ENCODE measurements at places on chromosomes 6 and 20.

DNA sequence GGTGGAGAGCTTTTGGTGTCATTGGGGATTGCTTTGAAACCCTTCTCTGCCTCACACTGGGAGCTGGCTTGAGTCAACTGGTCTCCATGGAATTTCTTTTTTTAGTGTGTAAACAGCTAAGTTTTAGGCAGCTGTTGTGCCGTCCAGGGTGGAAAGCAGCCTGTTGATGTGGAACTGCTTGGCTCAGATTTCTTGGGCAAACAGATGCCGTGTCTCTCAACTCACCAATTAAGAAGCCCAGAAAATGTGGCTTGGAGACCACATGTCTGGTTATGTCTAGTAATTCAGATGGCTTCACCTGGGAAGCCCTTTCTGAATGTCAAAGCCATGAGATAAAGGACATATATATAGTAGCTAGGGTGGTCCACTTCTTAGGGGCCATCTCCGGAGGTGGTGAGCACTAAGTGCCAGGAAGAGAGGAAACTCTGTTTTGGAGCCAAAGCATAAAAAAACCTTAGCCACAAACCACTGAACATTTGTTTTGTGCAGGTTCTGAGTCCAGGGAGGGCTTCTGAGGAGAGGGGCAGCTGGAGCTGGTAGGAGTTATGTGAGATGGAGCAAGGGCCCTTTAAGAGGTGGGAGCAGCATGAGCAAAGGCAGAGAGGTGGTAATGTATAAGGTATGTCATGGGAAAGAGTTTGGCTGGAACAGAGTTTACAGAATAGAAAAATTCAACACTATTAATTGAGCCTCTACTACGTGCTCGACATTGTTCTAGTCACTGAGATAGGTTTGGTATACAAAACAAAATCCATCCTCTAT is 31.2 kb downstream of the SRSF3 start:
- no peak for DNase-seq

GRCh38 chr6:13261464-13261994 is 66.8 kb downstream of the TBC1D7 start:
- DNase-seq: no peak

DNA sequence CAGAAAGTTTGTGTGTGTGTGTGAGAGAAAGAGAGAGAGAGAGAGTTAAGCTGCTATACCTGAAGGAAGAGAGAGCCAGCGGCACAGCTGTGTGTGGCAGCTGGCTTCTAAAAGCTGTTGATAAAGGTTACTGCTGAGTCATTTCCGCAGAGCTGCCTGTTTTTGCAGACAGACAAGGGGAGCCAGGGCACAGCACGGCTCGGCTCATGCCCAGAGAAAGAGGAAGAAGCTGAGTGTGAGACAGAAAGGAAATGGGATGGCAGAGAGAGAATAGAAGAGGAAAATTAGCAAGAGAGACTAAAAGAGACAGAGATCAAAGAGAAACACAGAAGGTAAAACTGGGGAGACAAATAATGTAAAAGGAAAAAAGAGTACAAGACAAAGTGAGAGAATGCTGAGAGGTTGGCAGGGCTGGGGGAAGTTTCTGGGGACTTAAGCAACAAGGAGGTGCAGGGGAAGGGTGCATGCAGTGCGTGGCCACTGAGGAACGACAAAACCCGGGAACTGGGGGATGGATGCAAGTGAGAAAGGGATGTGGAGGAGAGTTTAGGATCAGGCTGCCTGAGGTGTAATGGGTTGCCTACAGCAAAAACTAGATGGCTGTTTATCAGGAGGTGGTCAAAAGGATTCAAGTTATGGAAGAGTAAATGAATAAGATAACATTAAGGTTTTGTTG is 22.7 kb downstream of the HLA-A start:
- peak; percentile 45 for DNase-seq

DNA sequence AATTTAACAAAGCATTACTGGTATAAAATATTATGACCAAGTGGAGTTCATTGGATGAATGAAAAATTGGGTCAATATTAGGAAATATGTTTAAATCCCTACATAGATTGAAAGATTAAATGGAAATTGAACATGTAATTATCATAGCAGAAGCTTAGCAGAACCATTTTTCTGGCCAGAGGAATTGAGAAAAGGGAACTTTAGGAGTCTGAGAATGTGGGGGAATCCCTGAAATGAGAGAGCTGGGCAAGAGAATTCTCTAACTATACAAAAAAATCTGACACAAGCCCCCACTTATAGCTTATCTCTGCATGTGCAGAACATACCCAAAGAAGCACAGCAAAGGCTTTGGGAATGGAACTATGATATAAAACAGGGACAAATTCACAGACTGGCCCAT is 67.4 kb upstream of the ARHGAP18 start:
- DNase-seq: no peak

- no peak for DNase-seq
Observed at GRCh38 chr6:33707771-33708170, 3.7 kb downstream of the UQCC2 start.

GRCh38 chr6:10659699-10660348 is 34.6 kb downstream of the C6orf52 start:
- no peak for DNase-seq

DNA sequence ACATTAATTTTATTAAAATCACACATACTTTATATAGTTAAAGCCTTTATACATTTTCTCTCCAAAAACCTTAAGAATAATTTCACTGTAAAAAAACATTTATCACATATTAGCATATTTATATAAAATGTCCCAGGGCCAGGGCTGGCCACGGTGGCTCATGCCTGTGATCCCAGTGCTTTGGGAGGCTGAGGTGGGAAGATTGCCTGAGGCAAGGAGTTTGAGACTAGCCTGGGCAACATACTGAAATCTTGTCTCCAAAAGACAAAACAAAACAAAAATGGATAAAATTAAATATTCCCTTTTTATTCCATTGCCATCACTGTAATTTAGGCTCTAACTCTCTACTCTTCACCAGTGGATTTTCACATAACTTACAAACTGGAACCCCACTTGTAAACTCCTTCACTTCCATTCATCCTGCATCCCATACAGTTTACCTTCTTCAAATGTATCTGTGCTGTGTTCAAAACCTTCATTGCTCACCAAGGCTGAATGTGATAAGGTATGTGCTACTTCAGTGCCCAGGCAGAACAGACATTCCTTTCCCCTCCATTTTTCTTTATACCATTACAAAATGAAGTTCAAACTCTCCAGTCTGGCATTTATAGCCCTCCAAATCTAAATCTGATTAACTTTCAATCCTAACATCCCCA is 42.9 kb upstream of the PIM1 start:
- no peak for DNase-seq

DNA sequence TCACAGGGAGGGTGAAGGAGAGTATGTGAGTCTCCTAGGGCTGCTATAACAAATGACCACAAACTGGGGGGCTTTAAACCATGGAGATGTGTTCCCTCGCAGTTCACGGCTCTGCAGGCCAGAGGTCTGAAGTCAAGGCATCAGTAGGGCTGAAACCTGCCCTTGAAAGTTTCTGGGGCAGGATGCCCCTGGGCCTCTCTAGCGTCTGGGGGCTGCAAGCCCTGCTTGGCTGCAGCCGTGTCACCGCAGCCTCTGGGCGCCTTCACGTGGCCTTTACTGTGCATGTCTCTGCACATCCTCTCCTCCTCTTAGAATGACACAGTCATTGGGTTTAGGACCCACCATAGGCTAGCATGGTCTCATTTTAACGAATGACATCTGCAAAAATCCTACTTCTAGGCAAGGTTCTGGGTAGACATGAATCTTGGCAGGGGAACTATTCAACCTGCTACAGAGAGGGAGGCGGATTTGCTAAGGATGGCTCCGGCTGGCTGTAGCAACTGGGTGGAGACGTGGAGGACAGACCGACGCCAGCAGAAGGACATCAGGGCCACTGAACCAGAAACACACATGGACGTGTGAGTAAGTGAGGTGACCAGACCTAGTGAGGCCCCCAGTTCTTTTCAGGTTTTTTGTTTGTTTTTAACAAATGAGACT is 58.6 kb downstream of the PHACTR3 start:
- no peak for DNase-seq

DNA sequence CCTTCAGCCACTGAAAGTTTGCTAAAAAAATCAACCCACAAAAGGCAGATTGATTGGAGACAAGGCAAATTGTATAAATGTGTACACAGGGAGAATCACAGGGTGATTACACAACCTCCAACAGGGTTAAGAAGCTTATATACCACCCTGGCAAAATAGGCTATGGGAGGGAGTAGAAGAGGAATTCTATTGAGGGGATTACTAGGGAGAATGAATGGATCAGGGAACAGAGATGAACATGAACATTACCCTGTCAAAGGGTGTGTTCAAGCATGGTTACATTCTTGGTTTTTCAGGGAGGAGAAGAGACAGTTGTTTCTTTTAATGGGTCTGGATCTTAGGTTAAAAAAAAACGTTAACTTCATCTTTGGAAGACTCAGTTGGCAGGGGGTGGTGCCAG is 5.1 kb upstream of the MRS2 start:
- DNase-seq: no peak

DNA sequence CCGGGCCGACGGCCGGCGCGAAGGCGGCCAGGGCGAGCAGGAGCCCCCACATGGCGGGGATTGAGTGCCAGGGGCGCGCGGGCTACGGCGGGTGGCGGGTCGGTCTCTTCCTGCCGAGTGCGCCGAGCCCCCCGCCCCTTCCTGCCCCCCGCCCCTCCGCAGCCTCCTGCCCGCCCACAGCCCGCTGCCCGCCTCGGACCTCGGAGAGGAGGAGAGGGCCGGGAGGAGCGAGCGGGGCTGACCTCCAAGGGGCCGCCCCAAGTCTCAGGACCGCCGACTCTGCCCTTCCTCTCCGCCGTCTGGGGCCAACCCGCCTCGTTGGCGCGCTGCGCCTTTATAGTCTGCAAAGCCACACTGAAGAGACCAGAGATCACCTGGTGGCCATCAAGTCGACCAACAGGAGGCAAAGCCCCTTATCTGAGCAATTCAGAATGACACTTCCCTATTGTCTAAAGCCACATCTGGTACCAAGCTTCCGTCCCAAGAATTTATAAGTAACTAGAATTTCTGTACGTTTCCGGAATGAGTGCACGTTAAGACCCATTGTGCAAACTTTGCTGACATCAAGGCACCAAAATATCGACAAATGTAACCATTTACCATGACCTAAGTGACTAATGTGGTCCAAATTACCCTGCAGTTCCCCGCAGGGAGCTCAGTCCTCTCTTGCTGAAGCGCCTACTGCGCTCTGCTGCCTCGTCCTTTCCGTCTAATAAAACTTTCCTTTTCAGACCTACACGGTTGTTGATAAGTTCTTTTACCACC is at the start of gene CPXM1:
TSS of gene CPXM1 (minus strand) at position 107 of the 765 bp plus-strand sequence. CDS start at position 52, 55 bp downstream.
- DNase-seq: no peak

- DNase-seq: no peak
Observed at GRCh38 chr6:11685481-11686093, 93.0 kb downstream of the ADTRP start.

GRCh38 chr6:91486200-91486599 is 899.3 kb upstream of the MAP3K7 start:
- no peak for DNase-seq

DNA sequence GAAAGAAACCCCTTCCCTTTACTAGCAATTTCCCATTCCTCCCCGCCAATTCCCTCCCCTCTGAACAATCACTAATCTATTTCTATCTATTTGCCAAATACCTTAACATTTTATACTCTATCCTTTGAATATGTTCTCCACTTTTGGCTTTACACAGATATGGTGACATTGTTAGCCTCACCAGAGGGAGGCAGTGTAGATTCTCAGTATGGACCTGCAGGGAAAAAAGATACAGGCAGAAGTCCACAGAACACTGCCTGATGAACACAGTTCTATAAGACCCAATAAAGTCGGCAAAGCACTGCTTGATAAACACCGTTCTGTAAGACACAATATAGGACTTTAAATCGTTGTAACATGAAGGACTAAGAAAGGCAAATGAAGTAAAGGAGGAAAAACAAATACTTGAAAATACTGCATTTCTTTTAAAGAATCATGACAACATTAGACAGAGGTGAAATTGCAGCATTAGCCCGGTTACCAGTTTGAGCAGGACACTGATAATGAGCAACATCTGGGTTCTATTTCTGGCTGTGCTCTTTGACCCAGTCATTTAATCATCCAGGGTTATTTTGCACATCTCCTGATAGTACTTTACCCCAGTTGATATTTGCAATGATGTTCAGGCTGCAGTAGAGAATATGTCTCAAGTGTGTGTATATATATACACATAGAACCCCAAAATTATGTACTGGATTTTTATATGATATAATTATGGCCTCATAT is 296.8 kb downstream of the UTRN start:
- DNase-seq: no peak

DNA sequence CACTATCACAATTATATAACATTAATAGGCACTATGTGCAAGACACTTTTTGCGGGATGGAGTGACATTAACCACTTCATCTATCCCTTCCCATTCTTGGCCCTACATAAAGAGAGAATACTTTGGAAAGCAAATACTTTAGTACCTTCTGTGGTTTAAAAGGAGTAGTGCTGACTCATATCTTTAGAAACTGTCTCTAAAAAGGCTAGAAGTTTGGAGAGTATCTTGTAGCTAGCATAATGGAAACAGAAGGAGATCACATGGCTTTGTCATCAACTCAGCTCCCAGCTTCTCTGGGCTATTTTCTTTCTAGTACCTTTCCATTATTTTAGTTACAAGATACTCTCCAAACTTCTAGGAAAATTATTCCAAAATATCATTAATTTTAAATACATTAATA is 157.5 kb downstream of the ADGRG6 start:
- DNase-seq: no peak

DNA sequence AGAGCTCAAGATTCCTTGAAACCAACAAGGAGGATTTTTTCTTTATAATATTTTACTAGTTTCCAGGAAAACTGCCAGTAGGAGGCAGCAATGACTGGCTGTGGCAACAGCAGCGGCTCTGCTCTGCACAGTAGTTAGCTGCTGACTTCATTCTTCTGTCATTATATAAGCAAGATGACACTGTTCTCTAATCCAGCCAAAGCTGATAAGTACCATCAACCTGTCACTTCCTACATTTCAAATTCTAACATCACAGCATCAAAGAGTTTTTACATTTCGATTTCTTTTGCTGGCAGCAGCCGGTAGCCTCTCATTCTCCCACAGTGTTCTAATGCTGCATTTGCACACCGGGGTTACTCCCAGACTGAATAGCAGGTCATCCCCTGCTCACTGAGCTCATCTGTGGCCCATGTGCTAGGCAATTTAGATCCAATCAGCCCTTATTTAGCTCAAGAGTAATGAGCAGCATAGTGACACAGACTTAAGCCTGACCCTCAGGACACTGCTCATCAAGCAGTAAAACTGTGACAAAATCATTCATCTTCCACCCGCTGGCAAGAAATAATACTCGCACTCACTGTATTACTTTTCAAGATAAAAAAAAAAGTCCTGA is 67.8 kb downstream of the MMS22L start:
- DNase-seq: no peak

GRCh38 chr6:145699462-145699861 is 35.9 kb downstream of the EPM2A start:
- no peak for DNase-seq

Data from stimulated activated CD4-positive, alpha-beta T cell treated with anti-CD3 and anti-CD28 coated beads, Interleukin-1b, Interleukin-23, amount 100 ng/mL, for 24 hours (primary cell).